ENCODE measurements at places on chromosomes 11 and 22.

DNA sequence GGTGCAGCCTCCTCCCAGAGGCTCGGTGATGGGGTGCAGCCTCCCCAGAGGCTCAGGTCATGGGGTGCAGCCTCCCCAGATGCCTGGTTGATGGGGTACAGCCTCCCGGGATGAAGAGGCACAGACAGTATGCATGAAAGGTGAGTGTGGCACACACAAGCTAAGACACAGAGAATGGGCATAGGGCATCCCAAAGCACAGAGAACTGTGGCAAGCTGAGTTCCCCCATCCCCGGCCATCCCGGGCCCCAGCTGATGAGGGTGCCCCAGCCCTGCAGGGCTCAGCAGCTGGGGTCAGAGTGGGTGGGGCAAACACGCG lies 4.8 kb upstream of the SYT8 start:
- DNase-seq: no peak

- no peak for DNase-seq
These were observed 261.4 kb upstream of the POU2AF2 start for GRCh38 chr11:110984147-110984546.

GRCh38 chr11:122852074-122852795 lies 13.9 kb downstream of the CRTAM start:
- no peak for DNase-seq

GRCh38 chr11:121514432-121515334 lies 61.9 kb upstream of the SORL1-AS1 start:
- no peak for DNase-seq

GRCh38 chr11:69775163-69775755 lies at the start of gene FGF4:
Gene FGF4, minus strand, starts transcription at chr11:69775341. Its CDS starts 257 bp downstream, at chr11:69775084.
- no peak for DNase-seq

Measured in urinary bladder (tissue), 4 donors.